Skin of body (tissue), 3 donors: ENCODE measurements at places on chromosomes 6 and 20. TPM values are rescaled to one million over a fixed set of nuclear protein-coding genes. Genes with fewer than 3 reads are reported as not detected.

- no peak for DNase-seq
Measured at GRCh38 chr6:78700991-78701390, 166.4 kb upstream of the IRAK1BP1 start.

- no peak for DNase-seq
Measured at GRCh38 chr6:84052883-84053241, 19.3 kb downstream of the MRAP2 start.

DNA sequence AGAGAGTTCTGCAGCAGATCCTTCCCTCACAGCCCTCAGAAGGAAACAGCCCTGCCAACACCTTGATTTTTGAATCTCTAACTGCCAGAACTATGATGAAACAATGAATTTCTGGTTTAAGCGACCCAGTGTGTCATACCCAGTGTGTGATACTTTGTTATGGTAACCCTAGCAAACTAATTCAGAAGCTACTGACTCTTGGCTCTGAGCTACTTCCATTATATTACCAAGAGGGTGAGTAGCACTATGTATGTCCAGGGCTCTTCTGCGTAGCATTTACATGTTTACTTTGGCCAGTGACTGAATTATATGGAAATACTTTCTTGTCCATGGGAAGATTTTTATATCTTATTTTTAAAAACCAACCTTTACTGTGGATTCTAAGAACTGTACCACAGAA is 16.7 kb downstream of the ANKRD66 start:
- DNase-seq, result no peak

- no peak for DNase-seq
Measured at GRCh38 chr20:29741594-29741893, 1515.9 kb upstream of the DEFB115 start.

- peak; percentile 64 for DNase-seq
Measured at GRCh38 chr6:30686009-30686907, at the start of gene PPP1R18. Gene PPP1R18, minus strand, starts transcription at chr6:30686645. Its CDS starts 627 bp downstream, at chr6:30686018.

GRCh38 chr6:42740725-42741124 is 5.2 kb downstream of the TBCC start:
- no peak for DNase-seq

- no peak for DNase-seq
Measured at GRCh38 chr6:106913676-106914280, 60.8 kb downstream of the CD24 start.

- DNase-seq, result peak; percentile 28
Measured at GRCh38 chr6:35363293-35363750, 21.0 kb downstream of the PPARD start.

DNA sequence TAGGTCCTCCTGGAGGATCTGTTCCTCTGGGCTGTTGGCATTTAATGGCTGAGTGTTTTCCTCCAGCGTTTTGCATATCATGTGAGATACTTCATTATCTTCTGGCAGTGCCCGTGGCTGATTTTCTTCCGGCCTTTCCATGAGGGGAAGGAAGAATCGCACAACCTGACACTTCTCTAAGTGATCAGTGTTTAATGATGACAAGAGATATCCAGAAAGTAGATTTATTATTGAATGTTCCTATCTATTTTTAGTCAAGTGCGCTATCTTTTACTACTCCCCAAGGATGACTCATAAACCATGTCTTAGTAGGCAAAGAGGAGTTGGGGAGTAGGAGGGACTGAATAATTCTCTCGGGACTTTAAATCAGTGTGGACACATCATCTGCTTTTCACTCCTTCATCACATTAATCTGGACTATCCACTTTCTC is 149.7 kb downstream of the PLCB4 start:
- no peak for DNase-seq

- no peak for DNase-seq
Measured at GRCh38 chr6:118656847-118657451, 5.6 kb upstream of the CEP85L start.

DNA sequence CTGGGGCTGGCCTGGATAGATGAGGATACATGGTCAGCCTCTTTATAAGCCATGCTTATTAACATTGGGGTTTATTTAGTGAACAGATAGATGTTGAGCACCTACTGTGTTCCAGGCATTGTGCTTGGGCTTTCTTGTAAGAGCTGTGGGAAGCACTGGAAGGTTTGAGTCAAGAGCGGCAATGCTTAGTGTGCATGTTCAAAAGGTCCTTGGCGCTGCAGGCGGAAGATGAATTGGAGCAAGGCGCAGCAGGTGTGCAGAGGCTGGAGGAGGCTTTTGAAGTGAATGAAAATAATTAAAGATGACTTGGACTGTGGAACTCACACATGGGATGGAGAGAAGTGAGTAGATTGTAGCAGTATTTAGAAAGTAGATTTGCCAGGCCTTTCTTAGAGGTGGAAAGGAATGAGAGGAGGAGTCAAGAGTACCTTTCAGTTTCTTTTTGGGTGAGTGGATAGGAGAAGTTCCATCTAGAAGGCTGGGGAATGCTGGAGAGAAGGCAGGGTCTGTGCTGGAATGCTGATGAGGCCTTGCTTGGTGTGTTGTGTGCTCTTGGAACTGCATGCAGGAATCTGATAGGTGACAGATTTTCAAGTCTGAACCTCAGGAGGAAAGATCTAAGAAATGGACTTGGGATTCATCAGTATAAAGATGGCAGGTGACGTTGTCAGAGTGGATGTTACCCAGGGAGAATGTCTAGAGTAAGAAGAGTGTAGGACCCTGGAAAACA is 26.4 kb downstream of the SNX9 start:
- DNase-seq, result no peak

DNA sequence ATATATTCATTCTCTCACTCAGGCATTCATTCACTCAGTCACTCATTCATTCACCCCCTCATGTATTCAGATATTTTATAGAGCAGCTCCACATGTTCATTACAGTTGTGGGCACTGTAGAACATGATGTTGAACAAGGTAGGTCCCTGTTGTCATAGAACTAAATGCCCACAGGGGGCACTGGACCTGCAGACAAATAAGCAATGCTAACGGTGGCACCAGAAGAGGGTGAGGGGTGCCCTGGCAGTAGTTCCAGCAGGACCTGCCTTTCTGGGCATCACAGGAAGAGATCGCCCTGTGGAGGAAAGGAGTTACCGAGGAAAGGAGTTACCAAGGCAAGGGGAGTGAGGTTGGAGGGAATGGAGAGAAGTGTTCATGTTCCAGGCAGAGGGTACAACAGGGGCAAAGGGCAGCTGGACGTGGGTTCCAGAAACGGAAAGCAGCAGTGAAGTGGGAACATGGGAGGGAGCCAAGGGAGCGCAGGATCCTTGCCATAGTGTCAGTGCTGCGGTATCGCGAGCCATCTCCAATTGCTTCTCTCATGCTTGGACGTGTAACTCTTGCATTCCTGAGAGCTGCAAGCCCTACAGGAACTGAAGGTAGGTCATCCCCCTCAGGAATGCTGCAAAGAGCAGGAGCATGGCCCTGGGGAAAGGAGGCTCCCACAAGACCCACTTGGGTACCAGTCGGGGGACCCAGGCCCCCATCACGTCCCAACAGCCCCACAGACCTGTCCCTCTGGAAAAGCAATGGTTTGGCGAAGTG is 128.2 kb downstream of the EDN3 start:
- DNase-seq, result no peak

GRCh38 chr6:149138089-149138488 is 179.4 kb upstream of the TAB2 start:
- DNase-seq, result no peak

The ELOVL4 gene
- 60.1 TPM for total RNA-seq

GRCh38 chr6:5159162-5159561 is 74.0 kb downstream of the PPP1R3G start:
- no peak for DNase-seq

- DNase-seq, result peak; percentile 36
Measured at GRCh38 chr20:57838670-57839151, 128.9 kb upstream of the PMEPA1 start.

- DNase-seq, result no peak
Measured at GRCh38 chr6:169990095-169991030, 238.9 kb downstream of the ERMARD start.

GRCh38 chr20:62408055-62408454 is 970 bp upstream of the CABLES2 start:
- no peak for DNase-seq

GRCh38 chr6:20542927-20543602 is 8.8 kb downstream of the CDKAL1 start:
- DNase-seq, result no peak

The SEL1L2 gene
- not detected for total RNA-seq

GRCh38 chr6:113564371-113565171 is 292.6 kb upstream of the MARCKS start:
- peak; percentile 98 for DNase-seq

DNA sequence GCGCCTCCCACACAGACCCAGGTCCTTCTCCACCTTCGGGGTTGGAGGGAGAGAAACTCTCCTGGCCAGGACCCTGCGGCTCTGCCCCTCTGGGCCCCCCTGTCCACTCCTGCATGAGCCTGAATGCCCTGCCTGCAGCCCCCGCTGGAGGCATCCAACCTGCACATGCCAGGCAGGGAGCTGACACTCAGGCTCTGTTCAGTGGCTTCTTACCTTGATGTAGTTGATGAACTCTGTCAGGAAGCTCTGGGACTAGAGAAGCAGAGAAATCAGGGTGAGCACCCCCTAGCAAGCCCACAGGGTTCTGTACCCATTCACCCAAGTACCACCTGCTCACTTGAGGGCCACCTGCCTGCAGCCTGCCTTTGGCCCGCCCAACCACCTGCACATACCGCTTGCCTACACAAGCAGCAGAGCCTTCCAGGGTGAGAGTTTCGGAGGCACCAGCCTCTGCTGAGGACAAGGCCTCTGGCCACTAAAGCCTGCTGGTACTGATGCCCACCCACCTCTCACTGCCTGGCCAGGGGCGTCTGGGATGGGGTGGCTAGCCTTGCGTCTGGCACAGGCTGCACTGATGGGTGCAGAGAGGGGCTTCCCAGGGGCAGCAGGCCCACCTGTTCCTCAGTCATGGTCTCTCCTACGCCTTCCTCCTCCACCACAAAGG is 9.7 kb downstream of the DDRGK1 start:
- DNase-seq, result no peak

GRCh38 chr6:169379495-169380070 is 125.9 kb upstream of the THBS2 start:
- DNase-seq, result no peak

DNA sequence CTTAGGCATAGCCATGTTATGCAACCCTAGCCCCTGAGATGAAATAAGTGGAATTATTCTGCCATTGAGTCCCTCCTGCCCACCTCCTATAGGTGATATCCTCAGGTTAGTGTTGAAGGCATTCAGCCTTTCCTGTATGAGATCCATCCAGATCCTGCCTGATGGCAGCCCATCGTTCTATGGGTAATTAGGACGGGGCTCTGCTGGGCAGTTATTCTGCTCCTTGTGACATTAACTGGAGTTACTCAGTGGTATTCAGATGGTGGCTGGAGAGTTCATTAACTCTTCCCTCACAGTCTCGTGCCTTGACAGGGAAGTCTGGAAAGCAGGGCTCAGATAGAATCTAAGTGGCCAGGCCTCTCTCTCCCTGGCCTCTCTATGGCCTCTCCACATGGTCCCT is 9.3 kb upstream of the GMDS start:
- DNase-seq, result no peak

The HCK gene
- 11.5 TPM for total RNA-seq

The MOCS1 gene
- 21.7 TPM for total RNA-seq

The SLC4A11 gene
- total RNA-seq, result 0.59 TPM

DNA sequence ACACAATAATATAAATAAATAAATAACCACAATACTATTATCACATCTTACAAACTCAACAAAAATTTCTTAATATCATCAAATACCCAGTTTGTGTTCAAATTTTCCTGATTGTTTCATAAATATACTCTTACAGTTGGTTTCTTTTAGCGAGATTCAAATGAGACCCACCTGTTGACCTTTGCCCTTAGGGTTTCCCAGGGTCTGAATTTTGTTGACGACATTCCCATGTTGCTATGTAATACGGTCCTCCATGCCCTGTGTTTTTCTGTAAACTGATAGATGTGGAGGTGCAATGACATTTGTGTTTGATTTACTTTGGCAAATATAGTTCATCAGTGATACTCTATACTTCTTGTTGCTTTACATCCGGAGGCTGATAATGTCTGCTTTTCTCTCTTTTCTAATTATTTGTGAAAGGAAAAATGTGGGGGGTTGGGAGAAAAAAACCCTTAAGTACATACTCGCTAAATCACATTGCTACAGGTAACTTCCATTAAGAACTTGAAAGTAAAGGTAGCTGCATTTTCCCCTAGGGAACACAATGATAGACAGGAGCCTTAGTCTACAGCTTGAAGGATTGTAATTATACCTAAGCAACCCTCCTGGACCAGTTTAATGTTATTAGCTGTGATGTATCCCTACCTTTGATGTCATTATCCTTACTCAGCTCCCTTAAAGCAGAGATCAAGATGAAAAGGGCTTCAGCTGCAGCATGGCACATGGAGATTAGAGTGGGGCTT is 6.6 kb downstream of the MOG start:
- no peak for DNase-seq

DNA sequence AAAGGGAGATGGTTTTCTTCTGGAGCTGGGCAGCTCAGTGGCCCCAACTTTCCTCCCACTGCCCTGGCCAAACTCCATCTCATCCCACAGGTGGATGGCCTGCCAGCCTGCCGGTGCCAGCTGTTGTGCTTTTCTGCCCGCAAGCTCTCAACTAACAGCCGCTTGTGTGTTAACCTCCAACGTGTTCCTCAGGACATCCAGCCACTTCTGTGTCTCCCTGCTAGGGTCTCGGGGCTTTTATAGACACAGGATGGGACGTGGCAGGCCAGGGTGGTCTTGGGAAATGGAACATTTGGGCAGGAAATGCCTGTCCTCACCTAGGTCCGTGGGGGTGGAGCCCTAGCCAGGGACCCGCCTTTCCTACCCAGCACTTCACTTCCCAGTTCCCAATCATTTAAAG is 171.1 kb upstream of the RGS17 start:
- DNase-seq, result no peak

The RIMS4 gene
- 1.3 TPM for total RNA-seq

GRCh38 chr6:158047563-158048323 is 66.1 kb downstream of the SYNJ2 start:
- DNase-seq, result no peak

- DNase-seq, result no peak
Measured at GRCh38 chr20:7770578-7770977, 169.7 kb downstream of the HAO1 start.

The TRIM10 gene
- total RNA-seq, result 2.2 TPM

- no peak for DNase-seq
Measured at GRCh38 chr6:30776390-30777154, 32.2 kb upstream of the IER3 start.

- no peak for DNase-seq
Measured at GRCh38 chr6:147285087-147285855, 81.1 kb downstream of the STXBP5 start.

DNA sequence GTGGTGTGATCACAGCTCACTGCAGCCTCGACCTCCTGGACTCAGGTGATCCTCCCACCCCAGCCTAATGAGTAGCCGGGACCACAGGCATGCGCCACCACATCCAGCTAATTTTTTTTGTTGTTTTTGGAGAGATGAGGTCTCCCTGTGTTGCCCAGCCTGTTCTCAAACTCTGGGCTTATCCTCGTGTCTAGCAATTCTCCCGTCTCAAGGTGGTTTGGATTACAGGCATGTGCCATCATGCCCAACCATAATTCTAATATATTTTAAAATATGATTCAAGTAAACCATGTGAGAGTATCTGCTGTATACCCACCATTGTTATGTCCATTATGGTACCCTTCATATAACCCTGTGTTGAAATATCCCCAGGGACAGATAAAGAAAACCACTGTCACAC is 60.3 kb upstream of the C20orf144 start:
- DNase-seq, result no peak

GRCh38 chr6:11194356-11195218 is 37.9 kb downstream of the NEDD9 start:
- no peak for DNase-seq

- no peak for DNase-seq
Measured at GRCh38 chr20:59574308-59574707, 30.0 kb upstream of the PHACTR3 start.
